Anterior cingulate cortex (tissue), 58 donors: ENCODE measurements at places on chromosomes 12 and 14.
A peak's percentile ranks its signal among the peaks of the same experiment; 100 is the strongest.

GRCh38 chr12:114294303-114294685 is 111.7 kb downstream of the TBX5 start:
- no peak for DNase-seq

- DNase-seq: no peak
Measured at GRCh38 chr12:84696908-84697540, 215.6 kb downstream of the SLC6A15 start.

- no peak for DNase-seq
Measured at GRCh38 chr12:28988325-28988704, 160.8 kb upstream of the FAR2 start.

GRCh38 chr12:18246066-18246465 is 15.3 kb upstream of the PIK3C2G start:
- DNase-seq: no peak

- no peak for DNase-seq
Measured at GRCh38 chr14:49984424-49984823, 91.5 kb downstream of the ARF6 start.

DNA sequence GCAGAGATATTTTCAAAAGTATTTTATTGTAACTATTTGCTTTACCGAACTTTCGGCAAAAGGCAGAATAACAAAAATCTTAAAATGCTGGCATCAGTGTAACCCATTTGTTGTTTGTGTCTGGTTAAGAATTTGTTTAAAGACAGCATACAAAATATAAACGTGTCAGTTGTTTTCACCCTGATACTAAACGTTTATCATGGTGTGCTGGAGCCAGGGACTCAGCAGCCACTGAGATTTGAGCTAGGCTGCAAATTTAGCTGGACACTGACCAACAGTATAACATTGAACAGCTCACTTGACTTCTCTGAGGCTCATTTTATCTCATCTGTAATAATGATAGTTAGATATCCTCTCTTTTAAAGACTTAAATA is 183.7 kb downstream of the TMTC3 start:
- no peak for DNase-seq

- peak; percentile 62 for DNase-seq
Measured at GRCh38 chr12:128259556-128260070, 7.4 kb upstream of the TMEM132C start.

GRCh38 chr12:99054601-99055128 is 409.6 kb downstream of the APAF1 start:
- DNase-seq: no peak

DNA sequence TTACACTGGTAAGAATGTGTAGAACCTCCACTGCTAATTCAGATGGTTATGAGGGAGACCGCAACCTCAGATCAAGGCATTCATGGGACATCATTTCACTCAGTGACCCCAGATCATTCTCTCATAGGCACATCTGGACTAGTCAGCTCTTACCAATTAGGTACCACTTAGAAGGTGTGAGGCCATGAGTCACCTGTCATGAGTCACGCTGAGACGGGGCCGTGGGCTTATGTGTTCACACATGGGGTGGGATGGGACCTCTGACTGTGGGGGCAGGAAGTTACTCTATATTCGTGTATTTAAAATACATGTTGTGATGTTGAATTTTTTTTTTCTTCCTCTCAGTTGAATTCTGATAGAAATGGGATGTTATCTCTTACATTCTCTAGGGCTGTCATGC is 55.9 kb downstream of the CCDC92 start:
- DNase-seq: no peak

GRCh38 chr14:95125221-95125620 is 32.1 kb downstream of the DICER1 start:
- no peak for DNase-seq

- no peak for DNase-seq
Measured at GRCh38 chr12:69783365-69783764, 41.7 kb upstream of the MYRFL start.

- peak; percentile 76 for DNase-seq
Measured at GRCh38 chr12:47717443-47718193, 7.7 kb downstream of the ENDOU start.

GRCh38 chr12:67327466-67327865 is 58.3 kb downstream of the CAND1 start:
- DNase-seq: no peak

- no peak for DNase-seq
Measured at GRCh38 chr14:32710231-32710671, 228.4 kb upstream of the NPAS3 start.

- DNase-seq: no peak
Measured at GRCh38 chr12:20142956-20143355, 225.4 kb upstream of the PDE3A start.

- DNase-seq: no peak
Measured at GRCh38 chr14:65936342-65936975, 523.9 kb downstream of the FUT8 start.

DNA sequence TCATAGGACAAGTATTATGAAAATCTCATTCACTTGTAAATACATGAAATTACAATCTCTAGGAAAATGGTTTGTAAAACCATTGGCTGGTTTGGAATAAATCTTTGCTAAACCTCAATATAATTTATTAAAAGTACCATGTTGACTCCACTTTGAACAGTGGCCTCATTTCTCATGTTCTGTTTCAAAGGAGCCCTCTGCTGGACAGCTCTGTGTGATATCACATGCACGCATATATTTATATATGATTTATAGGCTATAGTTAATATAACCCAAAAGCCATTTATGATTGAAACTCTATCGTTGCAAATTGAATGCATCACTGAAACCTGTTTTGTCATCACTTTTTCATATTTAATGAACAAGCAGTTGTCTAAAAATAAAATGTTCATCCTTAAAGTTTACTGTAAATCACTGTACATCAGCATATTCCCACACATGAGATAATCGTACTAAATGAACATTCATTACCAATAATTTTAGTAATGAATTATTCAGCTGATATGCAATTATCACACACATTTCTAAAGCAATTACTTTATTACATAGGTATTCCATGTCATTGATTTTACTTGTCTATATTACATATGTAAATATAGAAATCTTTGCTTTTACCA is 493.8 kb downstream of the NPAS3 start:
- peak; percentile 16 for DNase-seq

- no peak for DNase-seq
Measured at GRCh38 chr12:99309812-99310211, 337.7 kb upstream of the GARIN6 start.

DNA sequence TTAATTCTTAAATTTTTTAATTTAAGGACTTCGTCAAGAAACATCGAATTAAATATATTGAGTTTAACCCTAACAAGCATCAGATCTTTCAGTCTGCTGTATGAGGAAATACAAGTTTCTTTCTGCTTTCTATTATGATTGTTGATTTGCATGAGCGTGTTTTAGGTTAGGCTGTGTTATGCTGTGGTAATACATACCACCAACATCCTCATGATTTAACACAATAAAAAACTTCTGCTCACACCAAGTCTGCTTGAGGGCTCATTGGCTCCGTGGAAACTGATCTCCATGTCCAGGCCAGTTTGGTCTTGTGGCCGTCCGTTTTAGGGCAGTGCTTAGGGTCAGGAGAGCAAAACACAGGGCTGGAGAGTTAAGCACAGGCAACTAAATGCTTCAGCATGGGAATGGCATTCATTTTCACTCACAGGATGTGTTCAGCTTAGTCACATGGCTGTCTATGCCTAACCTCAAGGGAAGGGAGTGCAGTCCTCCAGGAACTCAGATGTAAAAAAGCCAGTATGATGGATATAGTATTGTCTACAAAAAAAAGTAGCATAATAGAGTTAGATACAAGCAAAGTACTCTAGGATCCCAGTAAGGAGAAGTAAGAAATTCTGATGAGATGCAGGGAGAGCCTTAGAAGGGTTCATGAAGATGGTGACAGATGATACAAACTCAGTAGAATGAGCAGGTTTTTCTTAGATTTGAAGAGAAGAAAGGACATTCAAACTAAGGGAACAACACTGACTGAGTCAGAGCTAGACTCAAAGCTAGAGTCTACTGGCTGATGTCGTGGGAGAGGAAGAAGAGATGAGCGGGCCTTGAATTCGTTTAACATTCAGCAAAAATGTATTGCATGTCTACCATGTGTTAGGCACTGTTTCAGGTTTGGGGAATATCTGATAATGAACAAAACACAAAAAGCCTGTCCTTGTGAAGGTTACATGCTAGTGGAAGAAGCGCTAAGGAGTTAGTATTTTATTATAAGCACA is 16.3 kb downstream of the MARK3 start:
- no peak for DNase-seq

- DNase-seq: peak; percentile 50
Measured at GRCh38 chr12:100200463-100201181, at the start of gene ACTR6. TSS of gene ACTR6 (plus strand) at chr12:100200815. CDS start at chr12:100200852, 37 bp downstream.

DNA sequence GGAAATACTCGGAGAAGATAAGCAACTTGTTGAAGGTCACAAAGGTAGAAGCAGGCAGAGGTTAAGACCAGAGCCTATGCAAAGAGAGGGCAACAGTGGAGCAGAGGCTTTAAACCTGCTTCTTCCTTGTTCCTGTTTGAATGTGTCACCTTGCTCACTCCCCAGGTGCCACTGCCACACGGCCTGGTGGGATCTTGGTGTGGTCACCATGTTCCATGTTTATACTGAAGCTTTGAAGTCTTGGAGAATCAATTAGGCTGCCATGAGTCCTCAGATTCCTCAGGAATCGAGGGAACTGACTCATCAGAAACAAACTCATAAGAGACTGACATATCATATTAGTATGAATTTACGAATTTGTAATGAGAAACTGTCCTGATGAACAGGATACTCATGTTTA is 46.8 kb downstream of the IQSEC3 start:
- no peak for DNase-seq

DNA sequence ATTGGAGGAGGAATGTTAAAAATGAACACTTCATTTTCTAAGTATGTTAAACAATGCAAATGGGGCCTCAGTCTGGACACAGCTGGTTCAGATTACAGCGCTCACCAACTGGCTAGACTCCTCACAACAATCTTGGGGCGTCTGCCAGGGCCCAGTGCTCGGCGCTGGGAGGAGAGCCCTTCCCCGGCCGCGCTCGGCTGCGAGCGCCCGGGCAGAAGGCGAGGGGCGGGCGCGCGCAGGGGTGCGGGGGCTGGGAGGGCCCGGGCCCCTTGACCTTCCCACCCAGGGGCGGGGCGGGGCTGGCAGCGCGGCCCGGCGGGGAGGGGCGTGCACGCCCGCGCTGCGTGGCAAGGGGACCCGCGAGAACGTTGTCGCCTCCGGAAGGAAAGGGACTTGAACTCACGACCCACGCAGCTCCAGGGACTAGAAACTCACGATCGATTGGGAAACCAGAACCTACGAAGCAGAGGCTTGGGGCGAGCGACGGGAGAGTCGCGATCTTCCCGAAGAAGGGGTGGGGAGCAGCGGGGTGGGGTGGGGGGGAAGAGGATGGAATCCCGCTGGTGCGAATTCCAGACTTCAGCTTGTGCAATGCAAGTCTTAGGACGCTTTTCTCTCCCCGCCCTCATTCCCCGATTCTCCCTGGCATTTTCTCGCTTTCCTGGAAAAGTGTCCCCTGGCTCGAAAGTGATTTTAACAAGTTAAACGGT is at the start of gene FBLN5:
TSS of gene FBLN5 (minus strand) at position 220 of the 710 bp plus-strand sequence. CDS start 465 bp downstream, outside the sequence.
- no peak for DNase-seq

- no peak for DNase-seq
Measured at GRCh38 chr12:47160316-47161244, 80.8 kb upstream of the AMIGO2 start.

DNA sequence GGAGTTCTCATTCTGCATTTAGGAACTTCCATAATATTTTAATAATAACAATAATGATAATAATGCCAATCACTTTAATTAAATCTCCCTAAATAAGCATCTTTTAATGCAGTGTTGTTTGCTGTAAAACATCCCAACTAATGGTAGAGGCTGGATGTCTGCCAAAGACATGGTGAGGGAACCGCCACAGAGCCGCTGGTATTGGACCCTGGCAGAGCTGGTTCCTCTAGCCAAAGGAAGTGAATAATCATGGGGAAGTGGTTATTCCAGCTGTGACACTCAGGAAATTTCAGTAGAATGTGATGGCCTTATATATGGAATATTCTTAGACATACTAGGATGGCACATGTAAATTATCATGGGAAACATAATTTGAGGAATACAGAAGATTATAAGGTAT is 483.3 kb downstream of the ZFP36L1 start:
- DNase-seq: no peak

DNA sequence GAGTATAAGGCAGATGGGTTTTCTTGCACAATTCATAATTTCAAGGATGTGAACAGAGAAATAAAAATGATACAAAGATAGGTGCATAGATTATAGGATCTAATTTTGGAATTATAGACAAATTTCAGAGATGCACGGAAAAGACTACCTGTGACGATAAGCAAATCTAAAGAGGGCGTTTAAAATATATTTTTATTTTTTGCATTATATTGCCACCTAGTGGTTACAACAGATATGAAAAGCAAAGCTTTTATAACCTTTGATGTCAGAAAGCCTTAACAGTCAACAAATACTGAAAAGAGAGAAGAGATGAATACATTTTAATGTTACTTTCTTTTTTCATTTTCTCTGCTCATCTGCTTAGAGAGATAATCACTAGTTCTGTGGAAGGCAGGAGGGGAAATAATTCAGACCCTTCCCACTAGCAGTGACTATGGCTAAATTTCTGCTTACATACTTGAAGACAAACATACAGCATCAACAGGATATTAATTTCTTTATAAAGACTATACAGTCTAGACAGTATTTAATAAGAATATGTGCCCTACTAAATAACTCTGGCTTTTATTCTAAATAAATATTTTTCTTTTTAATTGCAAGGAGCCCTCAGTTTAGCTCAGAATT is 46.3 kb downstream of the NTS start:
- DNase-seq: no peak

DNA sequence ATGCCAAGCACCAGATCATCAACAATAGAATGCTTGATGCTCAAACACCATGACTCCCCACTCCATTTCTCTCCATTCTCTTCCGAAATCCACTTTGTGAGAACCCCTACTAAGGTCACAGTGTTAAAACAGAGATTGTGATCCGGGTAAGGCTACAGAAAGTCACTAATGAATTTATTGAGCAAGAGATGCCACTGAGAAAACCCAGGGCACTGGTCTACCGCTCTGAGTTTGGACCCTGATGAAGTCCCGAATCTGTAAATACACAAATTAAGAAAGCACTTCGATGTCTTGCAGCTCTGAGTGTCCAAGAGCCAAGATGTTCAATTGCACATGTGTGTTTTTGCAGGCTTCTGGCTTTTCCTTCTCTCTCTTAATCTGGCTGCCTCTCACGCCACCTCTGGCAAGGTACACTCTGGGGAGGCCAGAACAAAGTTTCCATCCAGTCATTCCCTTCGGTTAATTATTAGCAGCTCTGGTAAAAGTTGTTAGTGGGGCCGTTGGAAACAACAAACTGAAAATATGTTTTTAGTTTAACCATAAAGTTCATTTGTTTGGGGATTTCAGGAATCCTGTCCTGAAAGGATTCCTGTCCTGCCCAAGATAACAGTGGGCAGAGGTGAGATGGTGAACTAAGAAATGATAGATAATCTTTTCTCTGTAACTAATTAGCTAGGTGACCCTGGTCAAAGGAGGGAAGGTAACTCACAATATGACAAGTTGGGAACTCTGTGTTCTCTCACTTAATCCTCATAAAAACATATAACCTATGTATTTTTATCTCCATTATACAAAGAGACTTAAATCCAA is 75.4 kb downstream of the BTG1 start:
- no peak for DNase-seq

GRCh38 chr14:77158175-77158881 is 16.7 kb upstream of the ZDHHC22 start:
- DNase-seq: peak; percentile 71
